Fibroblast of upper back skin (primary cell): ENCODE measurements at places on chromosomes 6 and 20.

- no peak for DNase-seq
These were observed 162.0 kb upstream of the CST7 start for GRCh38 chr20:24787071-24787470.

DNA sequence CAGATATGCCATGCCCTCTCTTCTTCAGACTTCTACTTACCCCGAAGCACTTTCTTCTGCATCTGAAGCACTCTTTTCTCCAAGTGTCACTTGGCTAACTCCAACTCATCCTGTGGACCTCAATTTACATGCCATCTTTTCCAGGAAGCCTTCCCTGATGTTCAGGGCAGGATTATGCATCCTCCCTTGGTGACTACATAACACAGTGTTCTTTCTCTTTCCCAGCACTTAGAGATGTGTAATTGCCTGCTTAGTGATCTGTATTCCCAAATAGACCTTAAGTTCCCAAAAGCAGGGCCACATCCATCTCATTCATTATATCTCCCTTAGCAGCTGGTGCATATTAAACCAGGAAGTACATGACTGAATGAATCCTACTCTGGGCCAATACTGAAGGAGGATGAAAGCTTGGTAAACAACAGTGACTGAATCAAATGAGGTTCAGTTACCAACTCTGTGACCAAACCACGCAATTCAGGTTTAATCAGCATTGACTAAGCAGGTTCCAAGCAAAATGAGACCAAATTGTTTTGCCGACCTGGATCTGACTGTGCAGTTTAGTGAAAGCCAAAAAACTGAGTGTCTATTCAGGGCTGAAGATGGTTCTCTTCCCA is 121.4 kb upstream of the TCF21 start:
- DNase-seq, result no peak

- DNase-seq, result peak; percentile 30
These were observed 98.4 kb downstream of the SNX5 start for GRCh38 chr20:17870086-17870740.

DNA sequence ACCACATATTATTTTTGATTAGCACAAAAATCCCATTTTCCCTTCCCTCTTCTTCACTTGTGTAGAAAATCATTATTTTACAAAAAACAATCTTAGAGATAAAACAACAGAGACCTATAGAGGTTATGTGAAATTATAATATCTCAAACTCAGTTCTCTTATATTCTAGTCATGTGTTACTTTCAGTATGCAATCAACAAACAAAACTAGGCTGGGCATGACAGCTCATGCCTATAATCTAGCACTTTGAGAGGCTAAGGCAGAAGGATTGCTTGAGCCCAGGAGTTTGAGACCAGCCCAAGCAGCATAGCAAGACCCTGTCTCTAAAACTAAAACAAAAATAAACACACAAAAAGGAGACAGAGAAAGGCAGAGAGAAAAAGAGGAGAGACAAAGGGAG is 211.4 kb upstream of the SGK1 start:
- no peak for DNase-seq

- peak; percentile 53 for DNase-seq
These were observed 53.3 kb upstream of the KLHL31 start for GRCh38 chr6:53718597-53719460.

DNA sequence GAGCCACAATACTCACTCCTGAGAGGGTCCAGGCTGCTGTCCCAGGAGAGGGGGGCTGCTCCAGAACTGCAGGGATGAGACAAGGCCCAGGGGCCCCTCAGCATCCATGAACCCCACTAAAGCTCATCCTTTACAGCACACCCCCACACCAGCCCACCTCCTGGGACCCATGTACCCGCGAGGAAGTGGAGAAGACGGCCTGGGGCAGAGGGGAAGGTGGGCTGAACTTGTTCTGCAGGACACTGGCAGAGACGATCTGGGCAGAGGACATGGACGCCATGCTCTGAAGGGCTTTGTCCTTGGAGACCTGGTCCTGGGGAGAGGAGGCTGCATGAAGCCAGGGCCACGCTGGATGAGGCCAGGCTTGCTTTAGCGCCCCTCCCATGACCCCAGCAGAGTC is 10.1 kb downstream of the RPL10A start:
- DNase-seq, result no peak

DNA sequence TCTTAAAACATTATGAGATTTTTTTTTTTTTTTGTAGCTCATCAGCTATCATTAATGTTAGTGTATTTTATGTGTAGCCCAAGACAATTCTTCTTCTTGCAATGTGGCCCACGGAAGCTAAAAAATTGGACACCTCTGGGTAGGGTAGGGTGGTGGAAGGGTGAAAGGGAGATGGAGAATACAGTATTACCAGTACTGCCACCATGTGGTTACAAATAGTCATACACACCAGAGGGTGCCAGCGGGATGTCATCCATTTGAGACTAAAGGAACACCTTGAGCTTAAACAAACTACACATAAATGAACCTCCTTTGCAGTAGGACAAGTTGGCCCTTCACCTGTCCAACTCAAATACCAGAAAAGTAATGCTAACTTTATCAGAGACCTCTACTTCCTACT is 601.9 kb downstream of the HTR1B start:
- no peak for DNase-seq

DNA sequence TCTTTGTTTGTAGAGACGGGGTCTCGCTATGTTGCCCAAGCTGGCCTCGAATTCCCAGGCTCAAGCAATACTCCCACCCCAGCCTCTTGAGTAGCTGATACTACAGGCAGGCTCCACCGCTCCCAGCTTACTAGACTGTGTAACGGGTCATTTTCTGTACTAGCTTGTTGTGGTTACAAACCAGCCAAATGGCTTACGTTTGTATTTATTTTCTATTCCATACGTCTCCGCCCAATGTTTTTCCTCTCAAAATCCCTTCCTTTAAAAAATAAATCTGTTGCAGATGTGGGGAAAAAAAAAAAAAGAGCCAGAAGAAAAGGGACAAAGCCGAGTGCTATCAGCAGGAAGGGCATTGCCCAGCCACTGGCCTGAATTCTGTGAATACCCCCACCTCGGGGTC is 41.6 kb downstream of the PRND start:
- DNase-seq, result no peak

DNA sequence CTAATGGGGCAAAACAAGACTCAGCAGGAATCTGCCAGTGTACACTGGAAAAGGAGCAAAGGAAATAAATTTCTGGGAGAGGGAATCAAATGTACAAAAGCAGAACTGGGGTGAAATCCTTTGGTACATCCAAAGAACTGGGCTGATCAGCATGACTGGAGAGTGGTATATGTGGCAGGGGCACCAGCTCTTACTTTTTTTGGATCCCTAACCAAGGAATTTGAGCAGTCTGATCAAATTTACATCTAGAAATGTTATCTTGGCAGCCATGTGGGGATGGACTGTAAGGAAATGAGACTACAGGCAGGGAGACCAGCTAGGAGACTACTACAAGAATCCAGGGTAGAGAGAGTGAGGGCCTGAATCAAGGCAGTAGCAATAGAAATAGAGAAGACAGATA is 1.2 kb upstream of the ZSCAN31 start:
- DNase-seq, result no peak

DNA sequence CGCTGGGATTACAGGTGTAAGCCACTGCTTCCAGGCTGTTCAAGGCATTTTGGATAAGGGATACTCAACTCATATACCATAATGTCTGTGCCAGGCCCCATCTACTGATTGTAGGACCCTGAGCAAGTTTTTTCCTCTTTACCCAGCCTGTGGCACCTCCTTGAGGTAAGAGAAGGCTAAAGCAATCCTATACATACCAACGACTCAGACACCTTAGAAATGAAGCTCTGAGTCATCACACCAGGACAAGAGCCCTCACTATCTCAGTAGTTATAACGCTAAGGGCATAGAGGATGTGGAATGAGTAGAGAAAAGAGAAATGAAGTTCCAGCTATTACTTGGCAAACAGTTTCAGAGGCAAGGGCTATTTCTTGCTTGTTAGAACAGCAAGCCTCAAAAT is 16.9 kb downstream of the NDRG3 start:
- DNase-seq, result peak; percentile 24

DNA sequence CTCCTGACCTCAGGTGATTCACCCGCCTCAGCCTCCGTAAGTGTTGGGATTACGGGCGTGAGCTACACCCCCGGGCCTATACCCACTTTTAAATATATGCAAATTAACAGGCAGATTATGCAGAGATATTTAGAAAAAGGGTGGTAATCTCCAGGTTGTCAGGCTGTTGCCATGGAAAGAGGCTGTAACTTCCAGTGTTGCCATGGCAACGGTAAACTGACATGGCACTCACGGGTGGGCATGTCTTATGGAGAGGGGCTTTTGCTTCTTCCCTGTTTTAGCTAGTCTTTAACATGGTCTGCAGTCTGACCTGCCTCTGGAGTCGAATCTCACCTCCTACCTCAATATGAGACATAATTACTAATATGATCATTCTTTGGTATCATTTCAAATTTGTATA is 44.9 kb downstream of the ZNF334 start:
- no peak for DNase-seq

GRCh38 chr6:3337521-3338350 is 79.0 kb downstream of the PSMG4 start:
- peak; percentile 21 for DNase-seq

GRCh38 chr6:1607516-1608221 is 2.0 kb upstream of the FOXC1 start:
- no peak for DNase-seq

- DNase-seq, result no peak
These were observed 107.2 kb downstream of the RNASET2 start for GRCh38 chr6:166848979-166849748.

GRCh38 chr6:148263961-148264360 is 78.7 kb upstream of the SASH1 start:
- no peak for DNase-seq

DNA sequence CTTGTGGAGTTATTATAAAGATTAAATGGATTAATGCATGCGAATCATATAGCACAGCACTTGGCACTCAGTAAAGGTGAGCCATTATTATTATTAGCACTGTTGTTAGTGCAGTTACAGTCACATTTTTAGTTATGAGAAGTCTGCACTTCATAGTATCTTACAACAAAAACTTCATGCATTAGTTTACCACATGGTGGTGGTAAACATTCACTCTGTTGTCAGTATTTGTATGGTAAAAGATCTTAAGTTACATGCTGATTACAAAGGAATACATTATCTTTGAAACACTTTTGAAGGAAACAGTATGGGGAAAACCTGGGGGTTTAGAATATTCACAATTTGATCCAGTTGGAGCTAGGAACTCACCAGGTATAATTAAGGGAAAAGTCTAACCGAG is 20.8 kb downstream of the TMEM14A start:
- DNase-seq, result no peak

GRCh38 chr6:8839626-8840025 is 404.3 kb upstream of the SLC35B3 start:
- no peak for DNase-seq

DNA sequence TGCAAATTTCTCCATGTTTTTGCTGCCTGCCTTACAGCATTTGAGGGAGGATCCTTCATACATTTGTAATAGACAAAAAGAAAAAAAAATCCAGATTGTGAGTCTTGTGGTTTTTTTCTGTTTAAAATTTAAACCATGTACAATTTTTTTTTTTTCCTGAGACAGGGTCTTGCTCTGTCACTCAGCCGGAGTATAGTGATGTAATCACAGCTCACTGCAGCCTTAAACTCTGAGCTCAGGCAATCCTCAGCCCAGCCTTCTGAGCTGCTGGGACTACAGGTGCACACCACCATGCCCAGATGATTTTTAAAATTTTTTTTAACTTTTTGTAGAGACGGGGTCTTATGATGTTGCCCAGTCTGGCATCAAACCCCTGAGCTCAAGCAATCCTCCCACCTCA is 97.0 kb downstream of the GCLC start:
- DNase-seq, result no peak

DNA sequence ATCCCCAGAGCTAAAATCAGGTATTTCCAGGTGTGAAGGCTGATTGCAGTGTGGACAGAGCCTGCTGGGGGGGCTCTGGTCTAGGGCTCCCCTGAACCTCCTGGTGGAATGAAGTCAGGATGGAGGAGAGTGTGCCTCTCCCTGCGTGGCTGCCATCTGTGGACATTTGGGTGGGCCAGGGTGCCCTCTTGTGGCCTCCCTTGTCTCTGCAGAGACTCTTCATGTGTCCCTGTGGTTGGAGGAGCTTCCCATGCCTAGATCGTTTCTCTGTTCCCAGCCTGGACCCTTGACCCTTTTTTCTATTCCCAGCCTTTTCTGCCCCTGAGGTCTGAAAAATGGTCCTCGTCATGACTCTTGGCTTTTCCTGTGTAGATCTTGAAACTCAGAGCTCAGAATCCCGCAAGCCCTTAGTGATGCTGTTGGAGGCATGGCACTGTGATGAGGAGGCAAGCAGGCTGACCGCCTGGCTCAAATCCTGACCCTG is 9.9 kb upstream of the PSMF1 start:
- peak; percentile 31 for DNase-seq

DNA sequence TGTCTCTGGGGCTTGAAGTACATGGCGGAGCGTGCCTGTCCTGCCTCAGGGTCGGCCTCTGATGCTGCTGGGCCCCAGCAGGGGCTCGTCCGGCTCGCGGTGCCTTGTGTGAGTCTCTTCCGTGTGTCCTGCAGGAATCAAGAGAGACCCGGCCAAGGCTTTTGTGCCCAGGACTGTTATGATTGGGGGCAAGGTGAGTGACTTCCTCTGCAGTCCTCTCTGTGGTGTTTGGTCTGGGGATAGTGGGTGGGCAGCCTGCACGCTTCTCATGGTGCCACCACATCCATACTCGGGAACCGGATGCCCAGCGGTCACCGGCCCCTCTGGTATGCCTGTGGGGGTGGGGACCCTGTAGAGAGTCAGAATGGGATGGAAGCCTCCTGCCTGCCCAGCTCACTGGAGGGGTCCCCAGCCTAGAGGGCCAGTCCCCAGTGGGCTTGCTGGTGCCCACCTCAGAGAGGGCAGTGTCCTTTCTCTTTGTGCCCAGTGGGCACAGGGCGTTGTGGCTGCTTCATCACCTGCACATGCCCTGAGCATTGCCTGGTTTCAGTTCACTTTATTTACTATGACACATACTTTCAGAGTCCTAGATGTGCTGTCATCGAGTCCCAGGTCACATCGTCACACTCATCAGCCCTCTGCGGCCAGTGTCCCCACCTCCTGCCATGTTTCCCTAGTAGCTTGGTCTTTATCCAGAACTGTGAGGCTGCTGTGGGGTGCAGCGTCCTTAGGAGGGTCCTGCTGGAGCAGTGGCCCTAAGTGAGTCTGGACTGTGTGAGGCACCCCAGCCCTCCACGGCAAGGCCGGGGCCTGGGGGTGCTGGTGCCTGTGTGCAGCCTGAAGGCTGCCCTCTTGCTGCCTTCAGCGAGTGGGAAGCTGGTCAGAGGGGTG is 40.7 kb downstream of the PYGB start:
- no peak for DNase-seq

GRCh38 chr6:130675072-130675471 is 152.1 kb upstream of the SMLR1 start:
- no peak for DNase-seq

GRCh38 chr6:13004601-13005000 is 288.0 kb downstream of the PHACTR1 start:
- DNase-seq, result no peak
